ENCODE measurements at places on chromosomes 5 and 9.
A peak's percentile ranks its signal among the peaks of the same experiment; 100 is the strongest.

DNA sequence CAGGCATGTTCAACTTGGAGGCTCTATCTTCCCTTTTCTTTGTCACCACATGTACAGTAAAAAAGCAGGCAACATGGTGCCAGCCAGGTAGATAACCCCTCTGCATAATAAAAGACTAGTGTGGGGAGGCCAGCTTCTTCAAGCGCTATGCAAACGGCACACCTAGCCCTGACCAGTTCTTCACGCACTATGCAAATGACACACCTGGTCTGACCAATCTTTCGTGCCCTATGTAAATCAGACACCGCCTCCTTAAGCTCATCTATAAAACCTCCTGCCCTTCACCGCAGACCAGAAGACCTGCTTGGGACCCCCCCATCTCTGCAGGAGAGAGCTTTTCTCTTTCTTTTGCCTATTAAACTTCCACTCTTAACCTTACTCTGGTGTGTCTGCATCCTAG, 28.1 kb upstream of the UGCG start:
- DNase-seq = no peak

DNA sequence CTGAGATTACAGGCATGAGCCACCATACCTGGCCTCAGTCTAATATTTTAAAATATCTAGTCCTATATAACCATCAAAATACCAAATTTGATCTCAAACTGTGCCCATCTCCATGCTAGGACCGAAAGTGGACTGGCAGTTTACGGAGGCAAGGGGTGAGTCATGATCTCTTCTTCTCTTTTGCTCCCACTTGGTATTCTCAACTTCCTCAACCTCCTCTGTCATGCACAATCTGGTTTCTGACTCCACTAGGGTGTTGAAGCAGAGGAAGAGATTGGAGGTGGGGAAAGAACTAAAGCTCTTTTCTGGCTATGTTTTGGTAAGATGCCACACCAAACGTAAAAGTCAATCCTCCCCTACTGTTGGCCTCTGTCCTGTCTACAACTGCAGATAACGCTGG, 55.9 kb upstream of the CEMIP2 start:
- no peak for DNase-seq

GRCh38 chr5:432201-432927, 10.6 kb upstream of the EXOC3 start:
- no peak for DNase-seq

DNA sequence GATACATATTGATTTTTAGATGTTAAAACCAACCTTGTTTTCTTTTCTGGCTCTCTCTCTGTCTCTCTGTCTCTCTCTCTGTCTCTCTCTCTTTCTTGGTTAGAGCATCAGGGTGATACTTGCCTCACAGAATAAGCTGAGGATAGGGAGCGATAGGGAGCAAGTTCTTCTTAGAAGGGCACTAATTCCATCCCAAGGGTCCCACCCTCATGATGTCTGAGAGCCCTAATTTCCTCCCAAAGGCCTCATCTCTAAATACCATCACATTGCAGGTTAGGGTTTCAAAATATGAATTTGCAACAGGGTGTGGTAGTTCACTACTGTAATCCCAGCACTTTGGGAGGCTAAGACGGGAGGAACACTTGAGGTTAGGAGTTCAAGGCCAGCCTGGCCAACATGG, 4.8 kb upstream of the KIF3A start:
- DNase-seq = no peak

DNA sequence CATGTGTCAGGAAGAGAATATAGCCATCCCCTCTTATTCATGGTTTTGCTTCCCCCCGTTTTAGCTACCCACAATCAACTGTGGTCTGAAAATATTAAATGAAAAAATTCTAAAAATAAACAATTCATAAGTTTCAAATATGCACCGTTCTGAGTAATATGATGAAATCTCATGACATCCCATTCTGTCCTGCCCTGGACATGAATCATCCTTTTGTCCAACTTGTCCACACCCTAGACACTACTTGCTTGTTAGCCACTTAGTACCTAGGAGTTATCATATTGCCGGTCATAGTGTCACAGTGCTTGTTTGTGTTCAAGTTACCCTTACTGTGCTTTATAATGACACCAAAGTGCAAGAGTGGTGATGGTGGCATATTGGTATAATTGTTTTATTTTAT, 113.5 kb downstream of the CAAP1 start:
- DNase-seq = no peak

- DNase-seq = no peak
These were observed 363.1 kb upstream of the PAPPA start for GRCh38 chr9:115790520-115790919.

DNA sequence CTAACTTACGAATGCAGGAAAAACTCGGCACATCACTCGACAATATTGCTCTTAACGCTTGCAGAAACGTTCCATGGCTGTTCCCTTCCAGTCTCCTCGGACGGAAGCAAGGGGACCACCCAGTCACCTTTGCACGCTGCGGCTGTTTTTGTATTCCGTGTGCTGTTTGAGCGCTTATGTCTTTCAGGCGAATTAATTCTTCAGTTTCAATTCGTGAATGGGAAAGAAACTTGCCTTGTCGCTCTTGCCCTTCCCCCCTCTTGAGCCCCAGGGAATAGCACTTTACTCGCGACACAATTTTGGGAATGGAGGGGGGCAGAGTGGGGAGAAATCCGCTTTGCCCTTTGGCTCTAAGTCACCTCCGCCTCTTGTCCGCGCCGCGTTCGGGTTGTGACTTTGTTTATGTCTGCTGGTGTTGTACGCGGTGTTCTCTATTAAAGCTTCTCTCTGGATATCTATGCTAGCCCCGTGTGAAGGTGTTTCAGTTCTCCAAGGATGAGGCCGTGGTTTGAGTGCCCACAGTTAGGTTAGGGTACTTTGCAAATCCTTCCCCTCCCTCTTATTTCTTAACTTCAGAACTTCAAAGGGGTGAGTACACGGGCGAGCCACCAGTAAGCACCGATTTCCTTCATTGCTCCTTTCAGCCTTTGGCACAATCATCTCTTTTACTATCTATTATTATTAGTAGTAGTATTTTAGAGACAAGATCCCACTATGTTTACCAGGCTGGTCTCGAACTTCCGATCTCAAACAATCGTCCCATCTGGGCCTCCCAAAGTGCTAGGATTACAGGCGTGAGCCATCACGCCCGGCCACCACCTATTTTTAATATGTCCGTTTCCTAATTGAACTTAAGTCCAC, 2.7 kb downstream of the FOXB2 start:
- no peak for DNase-seq

GRCh38 chr9:119095072-119095471, 274.2 kb downstream of the BRINP1 start:
- DNase-seq = no peak

DNA sequence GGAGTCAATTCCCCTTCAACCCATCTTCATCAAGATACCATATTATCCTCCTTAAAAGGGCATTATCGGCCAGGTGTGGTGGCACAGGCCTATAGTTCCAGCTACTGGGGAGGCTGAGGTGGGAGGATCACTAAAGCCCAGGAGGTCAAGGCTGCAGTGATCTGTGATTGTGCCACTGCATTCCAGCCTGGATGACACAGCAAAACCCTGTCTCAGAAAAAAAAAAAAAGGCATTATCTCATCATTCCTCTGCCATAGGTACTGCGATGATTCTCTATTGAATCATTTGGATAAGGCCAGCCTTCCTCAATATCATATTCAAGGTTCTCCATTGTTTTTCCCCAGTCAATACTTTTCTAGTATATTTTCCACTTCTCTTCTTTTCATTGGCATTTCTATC, 39.2 kb upstream of the RAB3C start:
- DNase-seq = no peak

DNA sequence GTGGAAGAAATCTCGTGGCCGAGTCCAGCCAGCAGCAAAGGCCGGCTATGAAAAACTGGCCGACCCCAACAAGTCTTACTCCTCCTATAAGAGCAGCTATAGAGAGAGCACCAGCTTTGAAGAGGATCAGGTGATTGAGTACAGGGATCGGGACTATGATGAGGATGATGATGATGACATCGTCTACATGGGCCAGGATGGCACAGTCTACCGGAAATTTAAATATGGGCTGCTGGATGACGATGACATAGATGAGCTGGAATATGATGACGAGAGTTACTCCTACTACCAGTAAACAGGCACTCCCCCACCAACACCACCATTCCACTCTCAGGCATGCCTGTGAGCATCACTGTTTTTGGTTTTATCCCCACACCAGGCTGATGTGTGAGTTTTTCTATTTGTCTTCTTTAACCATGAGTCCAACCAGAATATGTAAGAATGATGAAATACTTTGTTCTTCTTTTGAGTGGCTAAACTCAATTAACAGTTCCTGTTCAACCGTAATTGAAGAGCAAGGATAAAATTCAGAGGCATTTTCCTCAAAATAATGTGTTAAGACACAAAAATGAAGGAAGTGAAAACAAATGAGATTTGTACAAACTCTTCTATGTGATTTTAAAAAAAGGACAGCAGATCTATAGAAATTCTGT, 35.5 kb downstream of the RFK start:
- no peak for DNase-seq

DNA sequence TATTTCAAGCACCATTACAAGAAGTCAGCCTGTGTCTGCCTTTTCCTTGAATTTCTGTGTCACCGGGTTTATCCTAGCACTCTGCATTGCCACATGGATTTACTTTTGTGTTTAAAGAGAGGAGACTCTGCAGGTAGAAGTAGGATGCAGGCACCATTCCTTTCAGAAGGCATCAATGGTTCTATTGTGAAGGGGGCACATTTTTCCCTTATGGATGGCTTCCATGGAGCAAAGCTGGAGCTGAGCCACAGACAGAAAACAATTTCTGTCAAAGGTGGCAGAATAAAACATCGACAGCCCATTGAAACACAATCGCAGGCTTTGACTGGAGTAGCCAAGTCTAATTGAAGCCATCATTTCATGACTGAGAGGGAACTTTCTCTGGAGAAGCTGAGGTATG, 288.0 kb upstream of the ANKH start:
- DNase-seq = no peak

GRCh38 chr9:129550199-129550839, 70.6 kb downstream of the C9orf50 start:
- peak; percentile 11 for DNase-seq

DNA sequence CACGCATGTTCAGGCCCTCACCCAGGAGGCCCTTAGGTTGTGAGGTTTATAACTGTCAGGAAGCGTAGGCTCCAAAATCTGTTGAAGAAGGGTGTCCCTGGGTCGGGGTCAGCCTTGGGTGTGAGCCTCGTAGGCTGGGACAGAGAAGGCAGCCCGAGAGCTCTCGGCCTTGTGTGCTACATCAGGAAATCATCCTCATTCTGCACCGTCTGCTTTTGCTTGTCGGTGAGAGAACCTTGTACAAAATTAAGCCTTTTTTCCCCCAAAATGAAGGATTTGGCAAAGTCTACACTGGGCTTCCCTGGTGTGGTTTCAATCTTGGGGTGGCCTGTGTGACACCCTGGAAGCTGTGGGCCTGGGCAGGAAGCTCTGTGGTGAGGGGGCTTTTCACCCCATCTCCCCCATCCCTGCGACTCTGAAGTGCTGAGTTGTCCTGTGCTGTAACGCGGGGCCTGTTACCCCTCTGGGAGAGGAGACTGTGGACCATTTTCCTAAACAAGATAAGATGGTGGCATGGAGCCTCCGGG, 55.3 kb downstream of the AHRR start:
- no peak for DNase-seq

DNA sequence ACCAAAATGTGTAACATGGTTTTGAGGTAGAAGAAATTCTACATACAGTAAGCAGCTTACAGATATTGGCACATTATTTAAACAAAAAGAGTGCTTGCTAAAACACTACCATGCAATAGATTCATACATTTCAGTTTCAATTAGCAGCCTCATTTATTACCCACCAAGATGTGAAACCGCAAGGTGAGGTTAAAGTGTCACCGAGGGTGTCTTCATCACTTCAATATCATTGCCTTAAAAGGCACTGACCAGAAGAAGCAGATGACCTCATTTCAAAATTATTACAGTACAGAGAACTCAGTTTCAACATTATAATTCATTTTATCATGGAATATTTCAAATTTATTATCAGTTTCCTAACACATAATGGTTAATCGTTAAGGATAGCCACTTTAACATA, 302.2 kb downstream of the ISL1 start:
- DNase-seq = no peak

GRCh38 chr5:98581112-98581997, 192.1 kb upstream of the RGMB start:
- no peak for DNase-seq

- no peak for DNase-seq
These were observed 53.1 kb downstream of the TLE1 start for GRCh38 chr9:81636255-81636599.

GRCh38 chr9:90098408-90098807, 493.6 kb downstream of the GADD45G start:
- DNase-seq = no peak

DNA sequence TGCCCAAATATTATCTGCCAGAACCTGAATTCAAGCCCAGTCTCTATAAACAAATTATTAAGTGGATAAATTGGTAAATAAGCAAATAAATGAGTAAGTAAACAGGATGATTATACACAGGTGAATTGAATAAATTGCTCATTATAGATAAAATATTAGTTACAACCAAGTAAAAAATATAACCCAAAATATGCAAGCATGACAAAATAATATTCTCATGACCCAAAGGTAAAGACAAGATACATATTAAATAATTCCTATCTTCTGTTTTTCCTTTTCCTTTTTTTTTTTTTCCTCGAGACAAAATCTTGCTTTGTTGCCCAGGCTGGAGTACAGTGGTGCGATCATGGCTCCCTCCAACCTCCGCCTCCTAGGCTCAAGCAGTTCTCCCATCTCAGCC, 21.2 kb upstream of the FSD1L start:
- DNase-seq = no peak

DNA sequence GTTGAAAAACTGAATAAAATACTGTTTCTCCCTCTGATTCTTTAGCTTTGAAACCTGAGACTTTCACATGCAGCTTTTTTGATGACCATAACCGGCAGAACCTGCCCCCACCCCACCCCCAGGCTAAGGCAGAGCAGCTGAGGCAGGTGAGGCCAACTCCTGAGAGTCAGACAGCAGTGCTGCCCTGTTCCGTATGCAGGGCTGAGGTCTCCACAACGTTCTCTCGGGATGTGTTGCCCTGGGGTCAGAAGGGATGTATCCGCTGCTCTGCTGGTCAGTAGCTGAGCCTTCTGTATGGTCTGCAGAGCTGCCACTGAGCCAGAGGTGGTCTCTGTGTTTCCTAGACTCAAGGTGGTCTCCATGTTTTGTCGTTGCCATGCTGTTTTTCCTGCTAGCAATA, 190.5 kb downstream of the AOPEP start:
- DNase-seq = peak; percentile 28

DNA sequence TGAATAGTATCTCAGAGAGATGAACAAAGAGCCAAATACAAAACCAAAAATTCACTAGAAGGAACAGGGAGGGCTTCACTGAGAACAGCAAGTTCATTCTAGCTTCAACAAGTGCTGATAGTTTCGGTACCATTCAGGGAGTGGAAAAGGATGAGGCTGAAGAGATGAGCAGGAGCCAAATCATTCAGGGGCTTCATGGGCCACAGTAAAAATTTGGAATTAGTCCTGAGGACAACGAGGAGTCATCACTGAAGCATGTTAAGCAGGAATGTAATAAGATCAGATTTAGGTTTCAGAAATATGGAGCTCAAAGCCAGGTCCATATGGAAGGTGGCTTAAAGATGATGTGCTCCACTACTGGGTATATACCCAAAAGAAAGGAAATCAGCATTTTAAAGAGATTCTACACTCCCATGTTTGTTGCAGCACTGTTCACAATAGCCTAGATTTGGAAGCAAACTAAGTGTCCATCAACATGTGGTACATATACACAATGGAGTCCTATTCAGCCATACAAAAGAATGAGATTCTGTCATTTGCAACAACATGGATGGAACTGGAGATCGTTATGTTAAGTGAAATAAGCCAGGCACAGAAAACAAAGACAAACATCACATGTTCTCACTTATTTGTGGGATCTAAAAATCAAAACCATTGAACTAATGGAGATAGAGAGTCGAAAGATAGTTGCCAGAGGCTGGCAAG, 36.2 kb downstream of the SPOCK1 start:
- no peak for DNase-seq
